COR-L47 (cell line): ENCODE measurements at places on chromosomes 2 and 18.

- no peak for DNase-seq
Observed at GRCh38 chr18:45521777-45522176, 93.5 kb upstream of the SLC14A2 start.

- DNase-seq = no peak
Observed at GRCh38 chr2:86372133-86372532, 34.7 kb upstream of the REEP1 start.

GRCh38 chr2:136534811-136535210 lies 230.5 kb upstream of the THSD7B start:
- DNase-seq = no peak

- DNase-seq = no peak
Observed at GRCh38 chr2:6966446-6966940, 49.3 kb downstream of the RNF144A start.

DNA sequence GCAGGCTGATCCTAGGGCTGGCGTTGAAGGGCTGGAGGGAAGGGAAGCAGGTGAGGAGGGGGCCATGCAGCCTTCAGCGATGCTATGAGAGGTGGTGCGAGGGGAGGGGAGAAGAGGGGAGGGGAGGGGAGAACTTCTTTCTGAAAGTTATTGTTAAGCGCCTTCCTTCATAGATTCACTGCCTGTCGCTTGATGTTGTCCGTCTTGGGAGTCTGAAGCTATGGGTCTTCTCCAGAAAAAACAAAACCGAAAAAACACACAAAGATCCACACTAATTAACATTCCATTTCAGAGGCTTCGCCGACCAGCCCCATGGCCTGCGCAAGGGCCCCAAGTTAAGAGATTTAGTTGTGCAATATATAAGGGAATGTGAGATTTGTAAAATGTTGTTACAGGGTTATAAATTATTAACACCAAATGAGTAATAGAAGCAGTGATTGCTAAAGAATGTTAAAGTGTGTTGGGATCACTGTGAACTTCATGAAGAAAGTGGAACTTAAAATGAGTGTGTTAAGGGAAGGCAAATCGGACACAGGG lies 758 bp downstream of the CFAP221 start:
- DNase-seq = no peak

- no peak for DNase-seq
Observed at GRCh38 chr2:22947741-22948140, 437.2 kb upstream of the KLHL29 start.

GRCh38 chr2:69797235-69797634 lies 32.2 kb upstream of the GMCL1 start:
- DNase-seq = no peak

GRCh38 chr2:23939987-23940717 lies at the start of gene UBXN2A:
Gene UBXN2A (plus strand): TSS chr2:23940463. CDS start chr2:23958315, 17,852 bp downstream.
- DNase-seq = peak; percentile 82

DNA sequence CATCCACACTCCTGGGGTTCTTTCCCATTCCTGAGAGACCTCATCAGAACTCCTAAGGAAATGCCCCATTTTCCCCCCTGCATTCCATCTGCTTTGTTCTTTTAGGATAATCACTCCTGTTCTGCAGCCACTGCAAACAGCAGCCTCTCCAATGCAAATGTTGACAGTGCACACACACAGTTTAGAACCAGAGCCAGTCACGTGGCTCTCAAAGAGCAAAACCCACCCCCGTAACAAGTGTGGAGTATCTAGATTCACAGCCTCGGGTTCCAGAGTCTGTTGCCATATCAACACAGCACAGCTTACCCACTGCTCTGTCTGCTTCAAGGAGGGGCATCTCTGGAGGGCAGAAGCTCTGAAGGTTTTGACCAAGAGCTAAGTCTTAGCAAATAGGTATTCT lies 180.0 kb downstream of the NAPG start:
- peak; percentile 73 for DNase-seq

- DNase-seq = peak; percentile 75
Observed at GRCh38 chr2:24400207-24400907, 40.0 kb upstream of the ITSN2 start.
